ENCODE measurements at places on chromosomes 1 and 21. TPM values are rescaled to one million over a fixed set of nuclear protein-coding genes. Genes with fewer than 3 reads are reported as not detected.
A peak's percentile ranks its signal among the peaks of the same experiment; 100 is the strongest.

The HEYL gene
- not detected for total RNA-seq

The ECM1 gene
- total RNA-seq = 2.7 TPM

The AK5 gene
- not detected for total RNA-seq

The PADI3 gene
- total RNA-seq = not detected

The MAN1C1 gene
- 4.9 TPM for total RNA-seq

The HCRTR1 gene
- not detected for total RNA-seq

DNA sequence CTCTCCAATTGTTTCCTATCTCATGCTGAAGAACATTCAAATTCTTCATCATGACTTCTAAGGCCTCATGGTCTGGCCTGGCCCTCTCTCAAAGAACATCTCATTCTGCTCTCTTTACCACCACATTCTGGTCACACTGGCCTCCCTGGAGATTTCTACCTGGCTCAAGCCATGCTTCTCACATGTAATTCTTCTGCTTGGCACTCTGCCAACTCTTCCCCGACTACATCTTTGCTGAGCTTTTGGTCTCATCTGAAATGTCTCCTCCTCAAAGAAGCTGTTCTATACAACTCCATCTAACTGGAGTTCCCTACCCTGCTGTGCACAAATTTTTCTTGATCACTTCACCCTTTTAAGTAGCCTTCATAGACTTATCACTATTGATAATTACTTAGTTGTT, 1.4 kb upstream of the TBX19 start:
- DNase-seq = no peak

DNA sequence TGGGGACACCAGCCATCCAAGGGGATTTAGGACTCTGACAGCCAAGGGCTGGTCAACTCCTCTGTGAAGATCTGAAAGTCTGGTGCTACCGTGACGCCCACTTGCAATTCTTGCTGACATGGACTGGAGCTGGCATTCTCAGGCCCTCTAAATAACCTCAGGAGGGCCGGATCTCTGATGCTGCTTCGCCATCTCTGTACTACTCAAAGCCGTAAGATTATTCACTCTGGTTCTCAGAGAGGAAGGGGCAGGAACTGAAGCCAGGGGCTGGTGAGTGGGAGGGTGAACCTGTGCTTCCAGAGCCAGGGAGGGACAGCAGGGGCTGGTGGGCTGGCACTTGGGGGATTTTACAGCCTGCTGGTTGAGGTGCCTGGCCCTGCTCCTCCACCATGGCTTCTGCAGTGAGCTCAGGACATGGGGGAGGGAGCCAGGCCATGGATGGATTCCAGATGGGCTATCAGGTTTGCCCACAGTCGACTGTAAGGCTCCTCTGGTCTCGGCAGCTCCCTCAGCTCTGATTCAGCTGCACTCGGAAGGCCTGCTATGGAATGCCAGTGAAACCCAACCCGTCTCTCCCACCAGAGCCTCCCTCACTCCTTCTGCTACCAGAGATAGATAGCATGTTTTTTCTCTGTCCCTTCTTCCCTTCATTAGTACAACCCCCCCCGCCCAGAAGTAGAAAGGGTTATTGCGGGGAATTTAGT, 84.5 kb downstream of the PLXNA2 start:
- no peak for DNase-seq

DNA sequence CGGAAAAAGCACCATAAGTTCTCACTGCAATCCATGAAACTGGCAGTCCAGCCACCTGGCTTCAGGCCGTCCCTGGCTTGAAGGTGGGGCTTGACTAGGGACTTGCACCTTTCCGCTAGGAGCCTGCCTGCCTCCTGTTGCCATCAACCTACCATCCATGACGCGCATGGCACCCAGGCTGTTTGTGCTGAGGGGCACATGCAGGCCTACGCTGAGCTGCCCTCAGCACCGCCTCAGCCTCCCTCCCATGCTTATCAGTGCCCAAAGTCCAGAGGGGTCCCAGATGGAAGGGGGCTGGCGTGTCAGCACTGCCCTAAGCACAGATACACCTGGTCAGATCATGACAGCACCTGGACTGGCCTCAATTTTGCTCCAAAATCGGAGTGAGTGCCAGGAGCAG, 190.2 kb upstream of the LYPLAL1 start:
- no peak for DNase-seq

- no peak for DNase-seq
Observed at GRCh38 chr1:23352096-23352695, 8.1 kb upstream of the HNRNPR start.

GRCh38 chr1:6519935-6520671, 28.6 kb upstream of the PLEKHG5 start:
- no peak for DNase-seq

- no peak for DNase-seq
Observed at GRCh38 chr1:59249396-59250137, 47.3 kb upstream of the FGGY start.

- no peak for DNase-seq
Observed at GRCh38 chr1:28290851-28291250, 31.5 kb downstream of the SESN2 start.

- no peak for DNase-seq
Observed at GRCh38 chr1:13600762-13601453, 17.3 kb downstream of the PDPN start.

DNA sequence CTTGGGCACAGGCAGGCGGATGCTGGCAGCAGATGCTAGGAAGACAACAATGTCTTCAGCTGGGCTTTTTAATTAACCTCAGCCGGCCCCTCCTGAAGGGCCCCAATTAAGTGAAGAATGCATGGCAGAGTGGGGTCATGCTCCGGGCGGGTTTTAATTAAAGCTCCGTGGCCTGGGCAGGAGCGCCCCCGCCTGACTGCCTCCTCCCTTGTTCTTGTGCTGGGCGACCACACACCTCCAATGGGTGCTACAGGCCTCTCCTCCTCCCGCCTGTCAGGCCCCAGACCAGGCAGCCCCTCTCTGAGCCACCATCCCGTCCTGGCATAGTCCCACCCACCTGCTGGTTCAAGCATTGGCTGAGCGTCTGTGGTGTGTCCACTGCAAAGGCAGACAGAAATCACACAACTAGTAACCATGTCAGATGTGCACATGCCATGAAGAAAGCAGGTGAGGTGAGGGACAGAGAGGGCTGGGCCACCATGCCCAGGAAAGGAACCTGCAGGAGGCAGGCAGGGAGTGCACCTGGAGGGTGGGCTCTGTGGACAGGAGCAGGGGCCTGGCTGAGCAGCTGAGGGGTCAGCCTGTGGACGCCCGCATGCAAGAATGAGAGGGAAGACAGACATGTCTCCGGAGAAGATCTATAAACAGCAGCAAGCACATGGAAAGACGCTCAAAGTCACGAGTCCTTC, 8.5 kb upstream of the ARF1 start:
- DNase-seq = peak; percentile 40

DNA sequence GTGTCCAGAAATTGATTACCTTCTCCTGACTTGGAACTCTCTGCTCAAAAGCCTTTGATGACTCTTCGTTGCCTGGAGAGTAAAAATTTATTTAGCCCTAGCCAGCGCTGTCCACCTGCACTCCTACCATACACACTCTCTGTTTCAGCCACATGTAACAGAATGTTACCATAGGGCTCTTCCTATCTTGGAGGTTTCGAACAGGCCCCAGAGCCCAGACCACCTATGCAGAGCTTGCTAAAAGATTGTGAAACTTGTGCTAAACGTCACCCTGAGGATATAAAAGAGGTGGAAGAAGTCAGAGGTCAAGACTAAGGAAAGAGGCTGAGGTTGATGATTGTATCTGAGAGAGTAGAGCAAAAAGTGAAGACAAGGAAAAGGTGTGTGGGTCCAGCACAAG, 237.0 kb upstream of the HOOK1 start:
- no peak for DNase-seq

- peak; percentile 69 for DNase-seq
Observed at GRCh38 chr1:45925728-45926287, 122.4 kb downstream of the MAST2 start.

DNA sequence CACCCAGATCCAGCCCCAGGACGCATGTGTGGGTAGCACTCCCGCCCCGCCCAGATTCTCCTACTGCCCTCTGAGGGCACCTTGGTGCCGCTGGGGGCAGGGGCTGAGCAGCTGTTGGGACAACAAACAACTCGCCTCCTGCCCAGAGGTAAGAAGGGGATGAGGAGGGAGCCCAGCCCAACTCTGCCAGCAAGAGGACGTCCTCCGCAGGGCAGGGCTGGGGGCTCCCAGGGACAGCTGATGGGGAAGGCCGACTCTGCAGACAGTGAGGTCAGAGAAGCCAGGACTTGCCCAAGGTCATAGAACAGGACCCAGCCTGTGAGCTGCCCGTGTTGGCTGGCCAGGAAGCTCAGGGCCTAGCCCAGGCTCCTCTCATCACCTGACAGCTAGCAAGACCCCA, 18.8 kb downstream of the RAP1GAP start:
- DNase-seq = no peak

GRCh38 chr1:30778154-30778978, 20.8 kb upstream of the LAPTM5 start:
- no peak for DNase-seq

- DNase-seq = no peak
Observed at GRCh38 chr1:61171974-61172373, 89.6 kb downstream of the NFIA start.

DNA sequence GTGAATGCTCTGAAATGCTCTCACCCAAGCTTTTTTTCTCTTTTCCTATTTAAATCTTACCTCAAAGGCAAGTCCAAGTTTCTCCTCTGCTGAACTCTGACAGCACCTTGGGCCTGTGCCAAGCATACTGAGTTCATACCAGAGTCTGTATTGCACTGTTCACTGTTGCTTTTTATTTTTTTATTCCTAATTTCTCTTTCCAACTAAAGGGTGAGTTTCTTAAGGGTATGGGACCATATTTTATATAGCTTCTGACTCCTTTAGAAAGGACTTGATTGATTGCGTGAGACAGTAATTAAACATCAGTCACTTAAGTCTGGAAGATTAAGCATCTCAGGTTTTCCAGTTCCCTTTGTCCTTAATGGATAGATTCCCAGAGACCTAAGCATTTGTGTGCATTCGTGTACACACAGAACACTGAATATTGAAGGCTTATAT, 69.9 kb downstream of the CACHD1 start:
- no peak for DNase-seq

GRCh38 chr1:93304716-93305138, 41.0 kb upstream of the DR1 start:
- peak; percentile 78 for DNase-seq

DNA sequence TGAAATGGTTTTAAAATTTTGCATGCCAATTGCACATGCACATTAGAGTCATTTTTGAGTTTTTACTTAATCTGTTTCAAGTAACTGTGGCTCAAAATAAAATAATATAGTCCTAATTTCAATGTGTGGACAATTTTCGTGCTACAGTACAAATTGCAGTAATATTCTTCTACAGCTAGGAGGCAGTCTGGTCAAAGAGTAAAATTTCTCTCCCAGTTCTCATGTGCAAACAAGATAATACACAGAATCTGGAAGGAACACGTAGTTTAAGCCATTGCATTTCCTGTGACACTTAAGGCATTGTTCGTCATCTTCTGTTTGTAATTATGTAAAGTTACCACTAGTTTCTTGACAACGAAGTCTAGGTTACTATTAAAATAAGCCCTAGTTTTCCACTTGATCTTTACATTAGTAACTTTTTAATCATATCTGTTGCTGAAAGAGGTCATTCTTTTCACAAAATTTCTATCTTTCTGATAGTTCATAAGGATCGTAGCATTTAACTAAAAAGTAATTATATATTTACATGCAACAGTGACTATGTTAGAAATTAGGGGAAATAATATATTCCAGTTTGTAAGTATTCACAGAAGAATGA, 28.9 kb downstream of the ODR4 start:
- DNase-seq = peak; percentile 44

- DNase-seq = no peak
Observed at GRCh38 chr1:30302858-30303257, 420.5 kb downstream of the MATN1 start.

- DNase-seq = peak; percentile 24
Observed at GRCh38 chr1:117051224-117052064, 8.7 kb upstream of the TTF2 start.
